ENCODE measurements at places on chromosomes 11 and 22. TPM values are rescaled to one million over a fixed set of nuclear protein-coding genes. Genes with fewer than 3 reads are reported as not detected.

ELFN2 gene
- polyA plus RNA-seq = not detected

IL10RA gene
- polyA plus RNA-seq = 50.1 TPM

OMP gene
- not detected for polyA plus RNA-seq

OR4A15 gene
- polyA plus RNA-seq = not detected

DNA sequence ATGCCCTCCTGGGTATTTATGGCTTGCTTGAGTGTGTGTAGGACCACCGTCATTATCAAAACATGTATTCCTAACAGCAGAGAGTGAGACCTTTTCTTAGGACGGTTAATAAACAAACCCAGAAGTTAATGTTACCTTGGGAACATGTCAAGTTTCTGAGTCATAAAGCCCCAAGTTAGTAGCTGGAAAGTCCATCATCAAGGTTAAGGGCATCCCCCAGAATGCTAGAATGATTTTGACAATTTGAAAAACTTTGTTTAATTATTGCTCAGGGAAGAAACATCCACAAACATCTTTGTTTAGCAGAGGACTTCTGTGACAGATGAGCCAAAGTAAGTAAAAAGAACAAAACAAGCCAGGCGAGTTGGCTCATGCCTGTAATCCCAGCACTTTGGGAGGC, 20.0 kb downstream of the CAVIN3 start:
- no peak for DNase-seq

DNA sequence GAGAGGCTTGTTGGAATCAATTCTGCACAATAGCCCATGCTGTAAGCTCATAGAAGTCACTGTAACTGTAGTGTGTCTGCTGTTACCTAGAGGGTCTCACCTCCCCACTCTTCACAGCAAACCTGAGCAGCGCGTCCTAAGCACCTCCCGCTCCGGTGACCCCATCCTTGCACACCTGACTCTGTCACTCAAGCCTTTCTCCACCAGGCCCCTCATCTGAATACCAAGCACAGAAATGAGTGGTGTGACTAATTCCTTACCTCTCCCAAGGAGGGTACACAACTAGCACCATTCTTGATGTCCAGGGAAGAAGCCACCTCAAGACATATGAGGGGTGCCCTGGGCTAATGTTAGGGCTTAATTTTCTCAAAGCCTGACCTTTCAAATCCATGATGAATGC, 13.3 kb downstream of the SERPIND1 start:
- DNase-seq = no peak

GRCh38 chr22:40512426-40513136, 123.9 kb downstream of the MRTFA start:
- no peak for DNase-seq

DNA sequence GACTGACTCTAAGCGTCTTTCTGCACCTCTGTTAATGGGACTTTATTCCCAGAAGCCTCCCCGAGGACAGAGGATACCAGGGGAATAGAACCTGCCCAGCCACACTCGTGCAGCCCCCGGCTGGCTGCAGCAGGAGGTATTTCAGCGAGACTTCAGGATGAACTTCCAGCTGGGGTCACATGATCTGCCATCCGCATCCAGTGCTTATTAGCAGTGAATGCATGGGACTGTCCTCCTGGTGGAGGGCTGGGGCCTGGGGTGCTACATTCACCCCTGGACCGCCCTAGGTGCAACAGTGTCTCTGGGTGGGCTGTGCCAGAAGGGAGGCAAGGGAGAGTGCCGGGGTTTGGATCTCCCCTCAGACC, 1.6 kb downstream of the DUSP8 start:
- no peak for DNase-seq

DNA sequence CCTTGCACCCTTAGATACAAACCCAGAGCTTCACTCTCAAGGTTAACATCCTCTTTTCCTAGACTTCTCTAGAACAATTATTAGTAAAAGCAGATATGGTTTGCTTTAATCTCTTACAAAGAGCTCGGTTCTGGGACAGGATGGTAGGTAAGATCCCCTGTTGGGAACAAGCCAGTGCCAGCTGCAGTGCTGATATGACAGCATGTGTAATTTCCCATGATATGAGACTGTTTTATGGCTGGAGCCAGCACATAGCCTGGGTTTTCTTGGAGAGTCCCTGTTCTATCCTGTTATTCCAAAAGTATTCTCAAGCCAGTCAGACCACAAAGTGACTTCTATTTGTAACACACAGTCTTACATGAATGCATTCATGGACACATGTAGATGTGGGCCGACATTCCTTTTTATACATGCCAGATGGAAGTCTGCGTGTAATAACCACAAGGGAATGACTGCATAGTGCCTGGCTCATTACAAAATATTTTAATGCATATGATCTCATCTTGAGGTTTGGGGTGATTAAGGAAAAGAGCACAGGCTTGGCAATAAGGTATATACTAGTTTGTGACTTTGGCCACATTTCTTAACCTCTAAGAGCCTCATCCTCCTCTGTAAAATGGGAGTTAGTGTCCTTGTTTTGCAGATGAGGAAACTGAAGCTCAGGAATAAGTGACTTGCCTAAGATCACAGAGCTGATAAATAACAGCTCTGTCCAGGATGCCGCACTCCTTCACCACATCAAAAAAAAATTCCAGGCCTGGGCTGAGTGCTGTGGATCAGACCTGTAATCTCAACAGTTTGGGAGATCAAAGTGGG, 21.8 kb downstream of the CLMP start:
- DNase-seq = no peak

DNA sequence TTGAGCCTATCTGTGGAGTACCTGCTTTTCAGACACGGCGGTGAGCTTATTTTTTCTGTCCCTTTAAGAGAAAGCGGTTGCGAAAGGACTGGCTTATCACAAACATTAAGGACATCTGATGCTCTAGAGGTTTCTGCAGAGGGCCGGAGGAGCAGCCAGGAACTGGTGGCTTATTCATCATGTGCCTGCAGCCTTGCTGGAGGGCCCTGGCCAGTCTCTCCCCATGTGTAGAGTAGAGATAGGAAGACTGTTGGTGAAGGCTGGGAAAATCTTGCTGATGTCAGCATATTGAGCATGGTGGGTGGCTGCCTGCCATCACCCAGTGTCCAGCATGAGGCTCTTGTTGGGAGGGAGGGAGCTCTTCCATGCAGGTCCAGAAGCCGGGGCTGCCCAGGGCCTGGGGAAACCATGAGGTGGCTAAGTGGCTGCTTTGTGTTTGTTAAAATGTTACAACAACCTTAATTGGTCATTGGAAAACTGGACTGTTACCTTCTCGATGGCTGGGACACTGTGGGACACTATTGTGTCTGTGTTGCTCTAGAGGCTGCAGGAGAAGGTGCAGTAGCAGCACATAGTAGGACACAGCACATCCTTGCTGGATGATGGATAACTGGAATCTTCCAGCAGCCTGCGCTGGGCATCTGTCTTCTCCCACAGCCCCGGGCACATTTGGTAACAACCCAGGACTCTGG, 54.3 kb downstream of the TSPAN18 start:
- no peak for DNase-seq
